ENCODE measurements at places on chromosomes 12 and 14.

DNA sequence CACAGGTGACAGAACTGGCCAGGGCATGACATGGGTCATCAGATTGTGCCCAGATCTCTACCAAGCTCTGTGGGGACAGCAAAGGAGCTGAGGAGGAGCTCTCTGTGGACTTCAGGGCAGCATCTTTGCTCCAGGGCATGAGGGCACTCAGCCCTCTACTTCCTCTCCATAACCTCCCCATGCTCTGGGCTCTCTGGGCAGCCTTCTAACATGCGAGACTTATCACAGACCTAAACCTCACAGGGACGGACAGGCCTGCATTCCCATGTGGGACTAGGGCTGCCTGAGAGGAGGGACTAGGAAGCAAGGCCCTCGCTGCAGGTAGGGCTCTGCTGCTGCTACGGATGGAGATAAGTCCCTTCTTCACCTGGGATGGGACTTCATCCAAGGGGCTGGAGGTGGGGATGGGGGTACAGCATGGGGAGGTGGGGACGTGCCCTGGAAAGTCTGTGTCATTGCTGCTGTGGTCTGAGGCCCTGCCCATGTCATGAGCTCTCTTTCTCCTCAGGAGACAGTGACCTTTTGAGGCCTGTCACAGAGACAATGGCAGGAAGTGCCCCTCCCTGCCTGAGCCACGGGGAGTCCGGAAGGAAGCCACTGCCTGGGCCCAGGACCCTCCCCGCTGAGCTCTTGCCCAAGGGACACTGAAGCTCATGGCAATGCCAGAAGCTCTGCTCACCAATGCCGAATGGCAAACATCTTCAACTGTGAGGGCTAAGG lies 44.1 kb downstream of the PITPNM2 start:
- DNase-seq, result peak; percentile 48

GRCh38 chr12:99004799-99005466 lies 359.8 kb downstream of the APAF1 start:
- DNase-seq, result no peak

GRCh38 chr12:105294886-105295479 lies 35.5 kb upstream of the C12orf75 start:
- no peak for DNase-seq

DNA sequence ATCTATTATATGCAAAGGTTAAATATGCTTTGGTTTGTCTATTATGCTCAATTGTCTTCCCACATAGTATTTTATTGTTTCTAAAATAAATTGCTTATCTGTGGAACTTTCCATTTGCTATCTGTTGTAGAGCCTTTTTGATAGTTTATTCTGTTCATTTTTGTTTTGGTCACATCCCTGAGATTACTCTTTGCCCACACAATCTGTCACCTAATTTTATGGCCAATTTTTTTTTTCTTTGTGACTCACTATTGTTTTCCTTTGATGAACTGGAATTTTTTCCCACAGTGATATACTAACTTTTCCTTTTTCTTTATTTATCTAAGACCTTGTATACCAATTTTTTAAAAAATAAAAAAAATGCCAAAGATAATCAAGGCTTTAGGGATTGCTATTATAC lies 61.1 kb downstream of the RASSF9 start:
- DNase-seq, result no peak

- DNase-seq, result no peak
Observed at GRCh38 chr12:467591-467990, 7.9 kb downstream of the B4GALNT3 start.

DNA sequence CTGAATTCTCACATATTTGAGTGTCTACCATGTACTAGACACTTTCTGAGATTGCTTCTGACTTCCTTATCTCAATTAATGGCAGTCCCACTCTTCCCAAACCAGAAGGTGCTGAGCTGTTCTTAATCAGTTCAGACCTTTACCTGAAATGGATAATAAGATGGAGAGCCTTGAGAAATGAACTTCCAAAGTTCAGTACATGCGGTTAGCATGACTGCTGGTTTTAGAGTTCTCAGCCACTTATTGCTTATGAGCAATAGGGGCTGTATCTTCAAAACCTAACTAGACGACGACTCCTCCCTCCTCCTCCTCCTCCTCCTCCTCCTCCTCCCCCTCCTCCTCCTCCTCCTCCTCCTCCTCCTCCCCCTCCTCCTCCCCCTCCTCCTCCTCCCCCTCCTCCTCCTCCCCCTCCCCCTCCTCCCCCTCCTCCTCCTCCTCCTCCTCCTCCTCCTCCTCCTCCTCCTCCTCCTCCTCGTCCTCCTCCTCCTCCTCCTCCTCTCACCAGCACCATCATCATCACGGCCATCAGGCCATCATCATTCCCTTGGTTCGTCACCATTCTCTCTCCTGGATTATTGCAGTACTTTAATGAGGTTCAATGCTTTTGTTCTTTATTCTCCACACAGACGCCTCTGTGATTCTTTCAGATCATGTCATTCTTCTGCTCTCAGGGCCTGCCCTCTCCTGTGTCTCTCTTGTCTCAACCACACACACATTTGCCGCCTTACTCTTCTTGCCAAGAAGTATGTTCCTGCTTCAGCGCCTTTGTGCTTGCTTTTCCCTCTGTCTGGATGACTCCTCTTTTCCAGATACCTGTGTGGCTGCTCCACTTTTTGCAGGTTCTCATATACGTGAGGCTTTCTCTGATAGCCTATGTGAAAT lies 2.7 kb downstream of the PCNX1 start:
- no peak for DNase-seq

DNA sequence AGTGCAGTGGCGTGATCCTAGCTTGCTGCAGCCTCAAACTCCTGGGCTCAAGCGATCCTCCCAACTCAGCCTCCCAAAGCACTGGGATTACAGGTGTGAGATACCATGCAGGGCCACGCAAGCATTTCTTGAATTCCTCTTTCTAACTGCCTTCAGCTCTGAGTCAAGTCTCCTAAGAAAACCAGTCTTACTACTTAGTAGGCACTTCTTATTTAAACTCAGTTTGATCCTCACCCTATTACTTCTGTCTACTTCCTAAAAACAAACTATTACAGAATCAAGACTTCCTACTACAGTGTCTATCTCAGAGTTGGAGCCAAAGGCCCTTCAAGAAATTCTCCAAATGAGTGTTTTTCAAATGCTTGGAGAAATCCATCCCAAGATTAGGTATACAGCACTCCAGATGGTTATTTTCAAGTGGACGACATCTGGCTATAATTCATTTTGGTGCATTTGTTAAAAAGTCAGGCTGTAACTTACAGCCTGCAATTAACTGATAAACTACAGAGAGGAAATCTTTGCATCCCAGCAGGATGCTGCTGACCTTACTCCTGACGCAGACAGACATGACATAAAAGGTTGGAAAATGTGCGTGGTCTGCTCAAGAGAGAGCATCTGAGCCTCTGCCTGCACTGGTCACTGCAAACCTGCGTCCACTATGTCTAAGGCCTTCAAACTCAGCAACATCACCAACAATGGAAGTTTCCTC lies 34.7 kb downstream of the SSH1 start:
- DNase-seq, result no peak

- no peak for DNase-seq
Observed at GRCh38 chr14:76109087-76109880, 42.4 kb upstream of the GPATCH2L start.

GRCh38 chr12:124224535-124225110 lies 70.3 kb upstream of the RFLNA start:
- DNase-seq, result no peak

- no peak for DNase-seq
Observed at GRCh38 chr12:76480796-76481195, 78.8 kb downstream of the OSBPL8 start.

DNA sequence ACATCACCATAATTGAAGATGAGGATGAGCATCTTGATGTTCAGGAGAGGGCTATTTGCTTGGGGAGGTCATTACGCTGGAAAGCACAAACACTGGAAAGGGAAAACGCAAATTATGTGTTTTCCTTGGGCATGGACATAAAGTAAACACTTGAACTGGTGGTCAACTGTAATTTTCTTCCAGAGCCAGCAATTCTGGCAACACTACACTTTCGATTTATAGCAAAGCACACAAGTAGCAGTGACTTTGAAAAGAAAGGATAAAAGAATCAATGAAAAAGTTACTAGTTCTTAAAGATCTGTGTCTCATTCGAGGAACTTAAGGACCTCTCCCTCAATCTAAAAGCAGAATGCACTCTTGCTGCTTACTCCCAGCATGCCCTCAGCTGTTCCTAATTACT lies 2.2 kb downstream of the CLEC14A start:
- DNase-seq, result no peak

DNA sequence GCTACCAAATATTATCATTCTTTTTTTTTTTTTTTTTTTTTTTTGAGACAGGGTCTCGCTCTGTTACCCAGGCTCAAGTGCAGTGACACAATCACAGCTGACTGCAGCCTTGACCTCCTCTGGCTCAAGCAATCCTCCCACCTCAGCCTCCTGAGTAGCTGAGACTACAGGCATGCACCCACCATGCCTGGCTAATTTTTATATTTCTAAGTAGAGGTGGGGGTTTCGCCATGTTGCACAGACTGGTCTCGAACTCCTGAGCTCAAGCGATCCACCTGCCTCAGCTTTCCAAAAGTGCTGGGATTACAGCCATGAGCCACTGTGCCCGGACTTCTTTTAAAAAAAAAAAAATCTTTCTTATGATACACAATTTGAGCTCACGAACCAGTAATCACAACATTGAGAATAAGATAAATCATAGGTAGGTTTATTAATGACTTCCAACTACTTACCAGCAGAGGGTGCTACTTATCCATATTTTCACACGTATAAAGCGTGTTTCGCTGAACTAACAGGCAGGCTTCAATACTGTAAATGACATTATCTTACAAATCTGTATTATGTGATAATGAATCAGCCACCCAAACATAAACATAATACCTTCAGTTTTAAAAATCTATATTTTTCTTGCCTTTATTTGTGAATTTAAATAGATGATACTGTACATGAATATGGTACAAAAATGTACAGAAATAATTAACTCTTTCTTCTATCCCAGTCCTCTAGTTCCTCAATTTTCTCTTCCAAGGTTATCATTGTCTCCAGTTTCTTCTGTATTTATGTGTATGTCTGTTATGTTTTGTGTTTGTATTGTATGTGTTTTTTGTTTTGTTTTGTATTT lies 42.5 kb upstream of the BCAT1 start:
- no peak for DNase-seq

DNA sequence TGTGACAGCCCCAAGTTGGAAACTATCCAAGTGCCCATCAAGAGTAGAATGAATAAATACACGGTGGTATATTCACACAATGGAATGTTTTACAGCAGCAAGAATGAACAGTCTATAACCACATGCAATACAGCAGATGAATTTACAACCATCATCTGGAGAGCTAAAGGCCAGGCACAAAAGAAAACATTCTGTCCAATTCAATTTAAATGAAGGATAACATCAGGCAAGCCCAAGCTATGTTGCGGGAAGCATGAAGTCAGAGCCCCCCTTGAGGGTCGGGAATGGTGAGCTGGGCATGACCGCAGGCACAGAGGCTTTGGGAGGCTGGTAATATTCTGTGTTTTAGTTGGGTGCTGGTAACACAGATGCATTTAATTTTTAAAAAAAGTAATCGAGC lies 76.0 kb downstream of the SYNE3 start:
- DNase-seq, result no peak

DNA sequence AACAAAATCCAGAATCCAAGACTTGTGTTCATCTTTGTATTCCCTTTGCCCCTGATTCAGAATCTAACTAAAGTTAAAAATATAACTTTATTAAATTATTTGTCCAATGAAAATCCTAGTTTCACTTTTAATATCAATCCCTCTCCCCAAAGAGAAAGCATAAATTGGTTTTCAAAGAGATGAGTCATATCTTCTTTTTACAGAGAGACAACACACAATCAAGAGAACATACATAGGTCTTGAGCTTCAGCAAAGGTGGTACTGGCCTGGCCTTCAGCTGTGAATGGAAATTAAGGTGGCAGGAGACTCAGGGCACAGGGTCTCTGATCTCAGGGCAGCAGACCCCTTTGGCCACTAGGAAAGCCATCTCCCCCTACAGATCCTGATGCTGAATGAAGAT lies 4.3 kb upstream of the ASCL1 start:
- DNase-seq, result no peak

GRCh38 chr12:122884091-122884826 lies 11.7 kb downstream of the VPS37B start:
- DNase-seq, result no peak

DNA sequence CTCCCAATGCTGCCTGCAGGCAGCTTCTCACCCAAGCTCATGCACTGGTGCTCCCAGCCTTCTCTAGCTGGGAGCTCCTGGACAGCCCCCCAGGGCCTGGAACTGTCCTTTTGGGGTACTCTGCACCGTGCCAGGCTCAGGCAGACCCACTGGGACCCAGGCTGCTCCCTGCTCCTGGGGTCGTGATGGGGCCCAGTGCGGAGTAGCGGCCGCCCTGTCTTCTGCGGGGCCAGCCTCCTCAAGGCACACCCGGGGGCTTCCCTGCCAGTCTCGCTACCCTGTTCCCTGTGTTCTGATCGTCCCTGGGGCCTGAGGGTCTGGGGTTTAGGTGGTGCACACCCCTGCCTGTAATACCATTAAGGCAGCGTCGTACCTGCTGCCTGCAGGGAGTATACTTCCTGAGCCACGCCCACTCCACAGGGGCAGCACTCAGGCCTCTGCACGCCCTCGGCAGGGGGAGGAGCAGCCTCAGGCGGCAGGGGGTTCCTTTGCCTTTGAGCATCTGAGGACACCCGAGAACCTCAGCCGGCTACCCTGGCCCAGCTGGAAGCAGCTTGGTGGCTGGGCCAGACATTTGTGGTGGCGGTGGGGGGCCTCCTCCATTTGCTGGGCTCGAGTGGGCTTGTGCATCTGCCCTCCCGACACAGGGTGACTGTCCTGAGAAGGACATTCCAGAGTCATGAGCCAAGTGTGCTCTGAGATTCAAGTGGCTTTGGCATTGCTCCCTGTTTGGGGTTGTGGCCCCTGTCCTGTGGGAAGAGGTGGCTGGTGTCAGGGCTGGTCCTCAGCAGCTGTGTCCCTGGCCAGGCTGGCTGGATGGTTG lies 9.2 kb upstream of the CRIP2 start:
- DNase-seq, result no peak

- DNase-seq, result no peak
Observed at GRCh38 chr12:66014818-66015217, 115.7 kb downstream of the LLPH start.

GRCh38 chr12:117499759-117500485 lies 138.5 kb upstream of the NOS1 start:
- no peak for DNase-seq

- peak; percentile 74 for DNase-seq
Observed at GRCh38 chr14:100850841-100851585, 25.1 kb downstream of the MEG3 start.

DNA sequence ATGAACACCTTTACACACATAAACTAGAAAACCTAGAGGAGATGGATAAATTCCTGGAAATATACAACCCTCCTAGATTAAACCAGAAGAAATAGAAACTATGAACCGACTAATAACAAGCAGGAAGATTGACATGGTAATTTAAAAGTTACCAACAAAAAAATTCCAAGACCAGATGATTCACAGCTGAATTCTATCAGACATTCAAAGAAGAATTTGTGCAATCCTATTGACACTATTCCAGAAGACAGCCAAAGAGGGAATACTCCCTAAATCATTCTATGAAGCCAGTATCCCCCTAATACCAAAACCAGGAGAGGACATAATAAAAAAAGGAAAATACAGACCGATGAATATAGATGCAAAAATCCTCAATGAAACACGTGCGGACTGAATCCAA lies 102.6 kb upstream of the KRR1 start:
- no peak for DNase-seq
